ENCODE measurements at places on chromosomes 7 and 10. TPM values are rescaled to one million over a fixed set of nuclear protein-coding genes. Genes with fewer than 3 reads are reported as not detected.

The TAC1 gene
- total RNA-seq, result not detected

The SPDYE6 gene
- total RNA-seq, result not detected

The MUC12 gene
- total RNA-seq, result not detected

The INHBA gene
- 27.9 TPM for total RNA-seq

The OR2A42 gene
- not detected for total RNA-seq

The CYP26A1 gene
- not detected for total RNA-seq

The RGR gene
- total RNA-seq, result not detected

The ZNF365 gene
- total RNA-seq, result 7.8 TPM

The VPS37D gene
- total RNA-seq, result 2.9 TPM

The TSPAN33 gene
- total RNA-seq, result 0.30 TPM

The NYAP1 gene
- 2.6 TPM for total RNA-seq

The MYL10 gene
- not detected for total RNA-seq

The HNRNPF gene
- 259 TPM for total RNA-seq

The ABCC2 gene
- total RNA-seq, result 0.61 TPM

The IFIT1B gene
- not detected for total RNA-seq

The GIMAP7 gene
- 46.1 TPM for total RNA-seq

The CCAR1 gene
- total RNA-seq, result 30.2 TPM

The CAPZA2 gene
- 336 TPM for total RNA-seq

The FRA10AC1 gene
- 5.2 TPM for total RNA-seq

The CRHR2 gene
- total RNA-seq, result not detected

The EBF3 gene
- total RNA-seq, result 0.15 TPM

The LDB3 gene
- not detected for total RNA-seq

The KLHDC10 gene
- 33.0 TPM for total RNA-seq

The LRRC18 gene
- not detected for total RNA-seq

The STEAP1B gene
- 124 TPM for total RNA-seq

The FXYD4 gene
- not detected for total RNA-seq

The CRYGN gene
- total RNA-seq, result not detected

The LRRTM3 gene
- not detected for total RNA-seq

The GNAT3 gene
- total RNA-seq, result not detected

The LRRC61 gene
- total RNA-seq, result 1.2 TPM

The POU6F2 gene
- total RNA-seq, result not detected
